ENCODE measurements at places on chromosomes 16 and 17.

- no peak for DNase-seq
These were observed 330.3 kb downstream of the BCAS3 start for GRCh38 chr17:61007980-61008379.

DNA sequence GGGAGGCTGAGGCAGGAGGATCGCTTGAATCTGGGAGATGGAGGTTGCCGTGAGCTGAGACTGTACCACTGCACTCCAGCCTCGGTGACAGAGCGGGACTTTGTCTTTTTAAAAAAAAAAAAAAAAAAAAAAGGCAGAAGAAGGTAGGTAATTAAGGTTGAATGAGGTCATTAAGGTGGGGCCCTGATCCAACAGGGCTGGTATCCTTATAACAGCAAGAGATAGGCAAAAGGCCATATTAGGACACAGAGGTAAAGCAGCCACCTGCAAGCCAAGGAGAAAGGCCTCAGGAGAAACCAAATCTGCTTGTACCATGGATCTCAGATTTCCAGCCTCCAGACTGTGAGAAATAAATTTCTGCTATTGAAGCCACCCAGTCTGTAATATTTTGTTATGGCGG, 60.3 kb downstream of the SPAG9 start:
- no peak for DNase-seq

DNA sequence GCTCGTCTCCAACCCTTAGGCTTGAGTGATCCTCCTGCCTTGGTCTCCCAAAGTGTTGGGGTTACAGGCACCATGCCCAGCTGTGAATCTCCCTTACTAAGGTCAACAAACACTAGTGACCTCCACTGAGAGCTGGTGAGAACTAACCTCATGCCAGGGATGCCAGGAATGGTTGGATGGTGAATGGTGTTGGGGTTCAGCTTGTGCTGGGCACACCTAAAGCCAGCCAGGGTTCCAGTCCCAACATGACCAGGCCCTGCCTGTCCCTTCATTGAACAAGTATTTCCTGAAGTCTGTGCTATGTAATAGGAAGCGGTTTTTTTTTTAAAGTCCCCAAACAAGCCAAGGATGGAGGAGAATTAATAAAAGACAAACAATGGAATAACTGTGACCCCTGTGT, 56.0 kb upstream of the TOB1 start:
- no peak for DNase-seq

- no peak for DNase-seq
These were observed 355.3 kb downstream of the SOX9 start for GRCh38 chr17:72476134-72476533.

DNA sequence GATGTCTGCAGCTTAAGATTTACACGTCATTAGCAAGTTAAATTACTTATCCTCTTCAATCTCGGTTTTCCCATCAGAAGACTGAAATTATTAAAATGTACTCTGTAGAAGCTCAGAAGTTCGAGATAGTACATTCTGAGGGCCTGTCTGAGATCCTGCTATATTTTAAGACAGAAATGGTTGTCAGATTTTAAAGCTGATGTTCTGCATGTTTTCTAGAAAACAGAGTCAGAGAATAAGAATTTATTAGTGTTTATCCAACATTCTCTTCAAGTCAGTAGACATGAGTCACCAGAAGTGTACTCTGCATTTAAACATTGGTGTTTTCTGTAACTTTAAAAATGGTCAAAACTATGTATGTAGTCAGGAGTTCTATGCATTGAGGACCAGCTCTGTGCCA, 155.2 kb upstream of the MYOCD start:
- DNase-seq: no peak

GRCh38 chr16:84729716-84730320, 30.0 kb downstream of the USP10 start:
- DNase-seq: no peak

DNA sequence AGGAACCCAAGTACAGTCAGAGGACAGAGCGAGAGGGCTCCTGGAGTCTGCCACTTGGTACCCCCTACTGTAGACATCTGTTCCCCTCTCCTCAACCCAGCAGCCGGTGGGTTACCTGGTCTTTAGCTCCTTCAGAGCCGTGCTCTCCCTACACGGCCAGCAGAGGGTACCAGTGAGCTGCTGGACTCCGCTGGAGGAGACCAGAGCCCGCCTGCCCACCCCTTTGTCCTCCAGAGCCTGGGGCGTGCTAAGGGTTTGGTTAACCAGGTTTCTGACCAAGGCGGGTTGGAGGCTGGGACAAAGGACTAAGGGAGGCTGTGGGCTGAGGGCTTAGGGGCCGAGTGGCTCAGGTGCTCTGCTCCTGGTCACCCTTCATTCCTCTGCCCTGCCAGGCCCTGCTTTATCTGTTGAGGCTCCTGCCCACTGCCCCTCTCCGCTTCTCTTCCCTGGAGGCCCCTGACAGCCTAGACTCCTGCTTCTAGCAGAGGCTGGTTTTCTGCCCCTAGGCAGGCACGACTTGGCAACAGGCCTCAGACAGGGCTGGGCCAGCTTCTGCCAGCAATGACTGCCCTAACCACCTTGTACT, 2.7 kb upstream of the HSD11B2 start:
- peak; percentile 93 for DNase-seq

DNA sequence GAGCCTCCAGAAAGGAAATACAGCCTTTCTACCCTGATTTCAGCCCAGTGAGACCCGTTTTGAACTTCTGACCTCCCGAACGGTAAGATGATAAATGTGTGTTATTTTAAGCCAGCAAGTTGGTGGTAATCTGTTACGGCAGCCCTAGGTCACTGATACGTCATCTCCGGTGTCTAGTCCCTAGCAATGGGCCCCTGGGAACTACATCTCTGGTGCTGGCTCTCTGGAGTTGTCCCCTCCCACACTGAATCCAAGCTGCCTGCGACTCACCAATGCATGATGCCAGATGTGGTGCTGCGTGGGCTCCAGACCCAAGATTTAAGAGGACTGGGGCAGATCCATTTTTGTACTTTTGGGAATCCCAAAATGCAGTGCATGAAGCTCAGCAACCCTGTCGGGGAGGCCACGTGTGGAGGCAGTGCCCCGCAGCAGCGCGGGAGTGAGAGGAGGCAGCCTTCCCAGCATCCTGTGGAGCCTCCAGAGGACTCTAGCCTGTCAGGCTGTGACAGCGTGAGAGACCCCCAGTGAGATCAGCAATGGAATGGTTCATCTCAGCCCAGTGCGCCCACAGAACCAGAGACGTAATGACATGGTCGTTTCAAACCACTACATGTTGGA, 43.6 kb upstream of the USP7 start:
- DNase-seq: peak; percentile 10

DNA sequence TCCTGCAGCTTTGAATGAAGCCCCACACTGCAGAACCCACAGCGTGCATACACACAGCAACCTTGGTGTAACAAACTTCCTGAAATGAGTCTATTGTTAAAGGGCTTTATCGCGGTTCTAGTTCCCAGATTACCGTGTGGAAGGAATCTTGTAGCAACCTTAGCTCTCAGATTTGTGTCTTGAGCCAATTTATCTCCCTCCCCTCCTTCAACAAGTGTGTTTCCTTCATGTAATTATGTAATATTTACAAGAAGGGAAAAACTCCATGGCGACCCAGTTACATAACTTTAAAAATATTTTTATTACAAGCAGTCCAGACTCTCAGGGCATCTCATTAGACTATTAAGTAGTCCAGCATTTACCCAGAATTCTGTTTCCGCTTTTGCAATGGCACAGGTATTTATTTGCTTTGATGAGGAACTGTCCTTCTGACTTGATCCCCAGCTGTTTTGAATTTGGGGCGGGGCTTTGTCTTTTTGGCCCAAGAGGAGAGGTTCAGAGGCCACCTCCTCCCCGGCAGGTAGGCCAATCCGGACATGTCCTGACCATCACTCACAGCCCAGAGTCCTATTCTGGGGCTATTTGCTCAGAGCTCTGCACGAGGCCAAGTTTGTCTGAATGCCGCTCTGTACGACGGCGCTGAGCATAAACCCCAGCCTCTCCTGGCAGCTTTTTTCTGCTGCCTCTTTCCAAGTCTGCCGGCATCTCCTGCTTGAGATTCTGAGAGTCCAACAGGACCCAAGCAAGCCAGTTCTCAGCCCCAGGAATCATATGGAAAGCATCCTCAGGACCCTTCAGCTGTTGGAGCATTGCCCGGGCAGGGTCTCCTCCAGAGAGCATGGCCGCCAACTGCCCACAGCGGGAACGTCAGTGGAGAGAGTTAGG, 35.6 kb downstream of the CLEC16A start:
- DNase-seq: peak; percentile 60

DNA sequence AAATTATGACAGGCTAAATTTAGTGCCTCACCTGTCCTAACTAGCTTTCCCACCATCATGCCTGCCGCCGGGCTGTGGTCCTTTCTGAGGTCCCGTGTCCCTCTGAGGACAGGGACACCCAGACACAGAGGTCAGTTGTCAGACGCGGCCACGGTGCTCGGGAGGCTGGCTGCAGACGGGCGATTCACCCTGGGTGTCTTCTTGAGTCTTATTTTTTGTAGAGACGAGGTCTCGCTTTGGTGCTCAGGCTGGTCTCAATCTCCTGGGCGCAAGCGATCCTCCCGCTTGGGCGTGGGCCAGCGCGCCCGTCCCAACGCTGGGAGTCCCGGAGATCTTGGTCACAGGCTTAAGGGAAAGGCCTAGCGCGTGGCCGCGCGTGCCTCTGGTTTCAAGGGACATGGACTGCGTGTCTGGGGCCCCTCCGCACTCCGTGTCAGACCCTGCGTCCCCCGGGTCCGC, 797 bp upstream of the RAB11FIP3 start:
- no peak for DNase-seq

DNA sequence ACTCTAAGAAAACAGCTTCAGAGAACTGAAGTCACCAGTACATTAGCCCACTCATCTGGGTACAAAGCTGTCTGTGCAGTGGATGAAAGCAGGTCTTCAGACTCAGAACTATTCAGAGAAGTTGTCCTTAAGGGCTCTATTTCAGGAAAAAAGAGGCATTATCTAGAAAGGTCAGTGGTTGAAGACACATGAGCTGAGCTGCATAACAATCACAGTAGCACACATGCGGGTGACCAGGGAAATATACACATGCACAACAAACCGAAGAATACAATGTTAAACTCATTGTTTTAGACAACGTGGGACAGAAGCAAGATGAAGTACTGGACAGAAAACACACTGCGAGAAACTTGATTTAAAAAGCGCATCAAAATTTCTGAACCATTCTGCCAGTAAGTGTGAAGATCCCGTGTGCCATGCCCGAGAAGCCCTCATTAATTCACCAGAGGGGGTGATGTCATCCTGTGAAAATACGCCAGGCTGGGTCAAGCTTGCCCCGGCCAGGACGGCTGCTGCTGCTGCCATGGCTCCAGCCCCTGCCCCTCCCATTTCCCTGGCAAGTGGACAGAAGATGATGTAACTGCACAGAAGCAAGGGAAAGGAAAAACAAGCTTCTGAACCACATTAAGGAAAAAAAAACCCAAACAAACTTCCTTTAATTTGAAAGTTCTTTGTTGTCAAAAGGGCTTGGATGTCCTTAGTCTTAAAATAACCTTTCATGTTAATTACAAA, 10.1 kb downstream of the DYNC1LI2 start:
- DNase-seq: no peak

All from H7 (cell line).